ENCODE measurements at places on chromosomes 1 and 21.
A peak's percentile ranks its signal among the peaks of the same experiment; 100 is the strongest.

- DNase-seq: no peak
These were observed 115.7 kb upstream of the ATP1A1 start for GRCh38 chr1:116257341-116257767.

DNA sequence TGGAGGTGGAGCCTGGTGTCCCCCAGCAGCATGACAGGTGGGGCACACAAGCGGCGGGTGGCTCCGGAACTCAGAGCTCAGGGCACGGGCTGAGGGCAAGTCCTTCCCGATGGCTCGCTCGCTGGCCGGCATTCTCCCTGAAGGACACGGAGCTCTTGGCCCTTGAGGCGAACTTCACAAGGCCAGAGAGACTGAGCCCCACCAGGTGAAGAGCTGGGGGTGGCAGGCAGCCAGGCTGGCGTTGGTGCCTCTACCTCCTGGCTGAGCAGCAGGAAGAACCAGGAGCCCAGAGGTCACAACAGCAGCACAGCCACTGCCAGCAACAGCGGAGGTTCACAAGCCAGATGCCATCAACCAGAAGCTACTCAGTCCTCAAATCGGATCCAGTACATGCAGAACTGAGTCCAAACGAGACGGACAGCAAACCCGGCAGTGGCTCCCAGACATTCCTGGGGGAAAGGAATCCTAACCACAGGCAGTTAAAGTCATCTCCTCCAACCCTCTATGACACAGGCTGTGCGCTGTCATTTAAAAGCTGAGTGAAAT is 54.1 kb downstream of the NPHP4 start:
- DNase-seq: no peak

- no peak for DNase-seq
These were observed 16.2 kb downstream of the MIER1 start for GRCh38 chr1:66940981-66941380.

DNA sequence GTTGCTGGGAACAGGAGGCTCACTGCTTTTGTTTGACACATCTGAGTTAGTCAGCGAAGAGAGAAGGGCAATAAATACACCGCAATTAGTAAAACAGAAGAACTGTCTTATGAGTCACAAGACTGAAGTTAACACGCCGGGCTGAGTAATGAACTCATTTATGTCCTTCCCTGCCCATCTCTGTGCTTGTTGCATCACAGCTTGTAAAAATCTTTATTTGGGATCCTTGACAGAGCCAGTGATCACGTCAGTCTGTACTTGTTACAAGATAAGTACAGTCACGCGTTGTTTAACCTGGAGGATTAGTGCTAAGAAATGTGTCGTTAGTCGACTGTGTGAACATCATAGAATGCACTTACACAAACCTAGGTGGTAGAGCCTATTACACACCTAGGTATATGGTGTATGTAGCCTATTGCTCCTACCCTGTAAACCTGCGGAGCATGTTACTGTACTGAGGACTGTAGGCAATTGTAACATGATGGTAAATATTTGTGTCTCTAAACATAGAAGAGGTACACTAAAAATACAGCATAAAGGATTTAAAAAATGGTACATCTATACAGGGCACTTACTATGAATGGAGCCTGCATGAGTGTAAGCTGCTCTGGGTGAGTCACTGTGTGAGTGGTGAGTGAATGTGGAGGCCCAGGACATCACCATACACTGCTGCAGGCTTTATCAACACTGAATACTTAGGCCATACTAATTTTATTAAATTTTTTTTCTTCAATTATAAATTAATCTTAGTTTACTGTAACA is 272.2 kb downstream of the TNR start:
- no peak for DNase-seq

GRCh38 chr1:71232786-71233185 is 152.0 kb upstream of the ZRANB2 start:
- DNase-seq: no peak

DNA sequence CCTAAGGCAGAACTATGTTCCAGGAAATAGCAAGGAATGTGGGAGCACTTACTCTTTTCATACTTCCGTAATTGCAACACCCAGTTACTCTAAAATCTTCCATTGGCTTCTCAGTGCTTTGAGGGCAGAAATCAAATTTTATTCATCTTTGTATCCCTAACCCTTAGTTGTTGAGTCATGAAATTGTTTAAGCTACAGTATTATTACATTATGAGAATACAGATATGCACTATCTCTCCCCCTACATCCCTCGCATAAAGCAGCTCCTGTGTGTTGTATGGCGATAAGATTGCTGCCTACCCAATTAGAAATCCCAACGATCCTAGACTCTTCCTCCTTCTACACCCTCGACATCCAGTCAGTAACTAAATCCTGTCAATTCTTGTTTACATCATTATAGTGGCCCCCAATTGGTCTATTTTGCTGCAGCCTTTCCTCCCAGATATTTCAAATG is 2.6 kb downstream of the AIDA start:
- no peak for DNase-seq

GRCh38 chr1:43531107-43531905 is 623 bp downstream of the PTPRF start:
- DNase-seq: no peak

DNA sequence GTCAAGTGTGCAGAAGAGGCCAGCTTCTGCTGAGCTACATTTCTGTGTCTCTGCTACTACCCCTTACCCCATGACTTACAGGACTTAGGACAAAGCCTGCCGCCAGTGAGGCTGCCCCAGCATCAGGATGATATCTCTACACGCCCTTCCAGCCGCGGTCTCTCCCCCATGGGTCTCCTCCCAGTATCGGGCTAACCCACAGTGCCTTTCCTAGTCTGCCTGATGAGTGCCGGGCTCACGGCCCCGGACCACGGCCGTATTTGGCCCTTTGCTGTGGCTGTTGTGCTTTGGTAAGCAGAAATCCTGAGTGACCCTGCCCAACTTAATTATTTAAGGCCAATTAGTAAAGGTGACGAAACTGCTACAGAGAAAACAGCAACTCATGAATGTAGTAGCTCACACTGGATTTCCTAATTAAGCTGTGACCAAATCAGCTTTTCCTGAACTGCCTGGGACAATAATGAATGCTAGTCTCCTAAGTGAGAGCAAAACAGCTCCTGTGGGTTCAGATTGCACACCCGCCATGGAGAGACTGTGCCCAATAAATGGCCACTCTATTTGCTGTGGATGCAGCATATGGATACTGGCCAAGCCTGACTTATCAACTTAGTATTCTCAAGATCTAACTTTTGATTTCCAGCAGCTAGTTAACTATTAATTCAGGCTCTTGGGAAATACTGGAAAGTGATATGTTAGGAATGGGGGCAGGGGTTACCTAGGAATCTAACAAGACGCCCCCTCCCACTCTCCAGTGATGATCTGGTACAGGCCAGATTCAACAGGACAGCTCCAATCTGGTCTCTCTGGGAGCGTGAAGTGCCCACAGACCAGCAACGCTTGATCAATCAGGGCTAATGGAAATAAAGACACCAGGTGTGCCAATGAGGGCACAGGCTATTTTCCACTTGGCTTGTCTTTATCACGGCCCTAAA is 123.3 kb upstream of the IFFO2 start:
- DNase-seq: no peak

DNA sequence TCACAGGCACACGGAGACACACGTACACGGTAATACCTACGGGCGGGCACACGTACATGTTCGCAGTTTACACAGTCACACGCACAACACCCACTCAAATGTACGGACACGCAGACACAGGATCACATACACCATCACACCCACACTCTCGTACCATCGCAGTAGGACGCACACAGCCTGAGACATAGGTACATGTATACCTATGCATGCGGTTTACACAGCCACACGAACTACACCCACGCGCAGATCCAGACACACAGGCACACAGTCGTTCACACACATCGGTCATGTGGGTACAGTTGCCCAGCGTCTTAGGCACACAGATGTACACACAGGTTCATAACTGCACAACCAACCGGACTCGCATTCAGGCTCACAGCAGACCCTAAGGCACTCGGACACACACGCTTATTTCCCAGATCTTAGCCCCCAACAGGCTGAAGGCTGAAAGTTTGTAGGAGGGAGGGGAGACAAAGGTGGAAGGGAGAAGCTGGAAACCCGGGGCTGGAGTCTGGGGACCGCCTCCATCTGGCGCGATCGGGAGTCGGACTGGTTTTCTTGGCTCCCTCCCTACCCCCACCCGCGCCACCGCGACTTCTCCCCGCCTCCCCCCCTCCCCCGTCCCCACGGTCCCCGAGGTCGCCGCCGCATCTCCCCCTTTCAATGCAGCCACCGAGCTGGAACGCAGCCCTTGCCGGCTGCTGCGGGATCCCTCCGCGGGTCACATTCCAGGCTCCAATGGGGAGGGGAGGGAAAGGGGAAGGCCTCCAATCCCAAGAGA is 51.9 kb upstream of the SYNC start:
- no peak for DNase-seq

DNA sequence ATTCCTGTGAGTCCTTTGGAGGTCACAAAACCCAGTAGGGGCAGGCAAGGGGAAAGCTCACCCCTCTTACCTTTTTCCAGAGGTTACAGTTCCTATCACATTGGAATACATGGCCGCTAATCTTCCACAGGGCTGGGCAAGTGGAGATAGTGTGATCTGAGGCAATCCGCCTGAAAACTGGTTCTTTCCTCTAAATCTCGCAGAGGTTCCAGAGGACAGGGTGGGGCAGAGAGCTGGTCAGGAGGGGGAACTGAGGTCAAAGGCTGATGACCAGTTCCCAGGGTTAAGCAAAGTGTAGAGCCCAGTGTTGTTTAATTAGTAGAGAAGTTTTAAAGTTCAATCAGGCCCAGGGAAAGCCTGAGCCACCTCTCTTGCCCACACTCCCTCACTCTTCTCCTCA is at the start of gene SERPINC1:
SERPINC1 (minus strand) TSS at position 179 of the 400 bp plus-strand sequence; CDS start at position 111, 68 bp downstream.
- no peak for DNase-seq

DNA sequence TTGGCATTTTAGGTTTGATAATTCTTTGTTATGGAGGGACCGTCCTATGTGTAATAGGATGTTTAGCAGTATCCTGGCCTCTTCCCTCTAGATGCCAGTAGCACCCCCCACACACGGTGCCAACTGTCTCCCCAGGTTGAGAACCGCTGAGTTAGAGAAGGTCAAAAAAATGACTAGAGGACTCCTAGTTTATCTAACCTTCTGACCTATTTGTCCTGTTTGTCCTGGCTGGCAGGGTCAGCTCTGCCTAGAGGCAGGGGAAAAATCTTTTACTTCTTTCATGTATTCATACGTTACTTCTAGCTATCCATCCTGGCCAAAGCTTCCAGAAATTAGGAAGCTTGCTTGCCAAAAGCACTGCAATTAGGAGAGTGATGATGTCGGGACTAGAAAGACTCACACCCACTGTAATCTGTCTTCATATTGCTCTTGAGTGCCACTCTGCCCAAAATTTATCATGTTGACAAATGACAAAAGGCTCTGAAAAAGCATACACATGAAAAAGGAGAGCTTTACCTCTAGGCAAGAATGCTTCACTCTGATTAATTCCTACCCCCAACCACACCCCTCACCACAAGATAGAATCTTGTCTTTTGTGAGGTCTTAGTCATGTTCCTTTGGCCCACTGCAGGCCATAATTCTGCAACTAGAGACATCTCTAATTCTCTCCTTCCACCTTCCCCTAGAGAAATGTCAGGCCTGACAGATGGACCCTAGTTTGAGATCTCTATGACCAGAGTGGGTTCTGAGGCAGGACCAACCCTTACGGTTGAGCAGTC is 14.4 kb upstream of the AKR1A1 start:
- DNase-seq: no peak

- DNase-seq: peak; percentile 71
These were observed 10.9 kb downstream of the MORC3 start for GRCh38 chr21:36330904-36331303.

DNA sequence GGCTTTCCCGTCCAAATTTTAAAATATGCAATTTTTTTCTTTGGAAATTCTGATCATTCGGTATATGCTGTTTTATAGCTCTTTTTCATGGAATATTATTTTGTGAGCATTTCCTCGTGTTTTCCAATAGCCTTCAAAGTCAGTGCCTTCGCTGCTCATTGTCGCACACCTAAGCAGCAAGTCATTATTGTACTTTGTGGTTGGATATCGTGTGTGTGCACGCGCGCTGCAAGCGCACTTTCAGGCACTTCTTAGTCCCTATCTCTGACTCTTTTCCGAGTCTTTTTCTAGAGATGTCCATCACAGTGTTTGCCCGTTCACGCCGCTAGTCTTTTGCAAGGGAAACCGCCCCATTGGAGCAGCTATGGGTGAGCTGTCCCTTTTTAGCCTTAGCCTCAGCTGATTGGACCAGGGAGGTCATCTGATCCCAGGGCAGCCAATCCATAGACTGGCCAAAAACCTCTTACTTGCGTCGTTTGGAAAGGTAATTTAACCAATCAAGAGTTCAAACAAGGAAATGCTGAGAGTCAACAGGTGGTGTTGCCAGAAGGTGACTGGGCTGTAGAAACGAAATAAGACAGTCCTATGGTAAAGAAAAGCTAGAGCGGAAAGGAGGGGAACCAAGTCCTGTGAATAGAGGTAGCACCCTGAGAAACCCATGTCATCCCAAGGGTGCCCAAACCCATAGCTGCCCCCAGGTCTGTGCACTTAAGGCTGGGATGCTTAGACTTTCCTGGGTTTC is 710 bp upstream of the HYI start:
- DNase-seq: peak; percentile 87

DNA sequence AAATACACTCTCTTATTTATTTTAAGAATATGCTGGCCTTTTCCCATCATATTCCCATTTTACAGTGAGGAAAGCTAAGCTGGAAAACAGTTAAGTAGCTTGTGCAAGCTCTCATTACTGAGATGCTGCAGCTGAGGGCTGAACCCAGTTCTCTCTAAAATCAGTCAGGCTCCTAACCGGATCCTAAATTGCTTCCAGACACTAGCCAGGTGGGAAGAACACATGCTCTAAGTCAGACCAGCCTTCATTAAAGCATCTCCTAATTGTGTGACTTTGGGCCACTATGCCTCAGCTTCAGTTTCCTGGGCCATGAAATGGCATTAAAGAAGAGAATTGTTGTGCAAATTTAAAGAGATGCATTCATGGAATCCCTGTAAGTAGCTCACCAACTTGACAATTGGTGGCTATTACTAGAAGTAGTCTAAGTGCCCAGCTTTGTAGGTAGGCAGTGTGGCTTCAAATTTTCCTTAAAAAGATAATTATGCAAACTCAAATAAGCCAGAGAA is 228.4 kb downstream of the DAB1 start:
- DNase-seq: no peak

- peak; percentile 82 for DNase-seq
These were observed 69.3 kb downstream of the SLC25A24 start for GRCh38 chr1:108130794-108131193.

- DNase-seq: no peak
These were observed 38.7 kb downstream of the DHCR24 start for GRCh38 chr1:54848134-54848948.

GRCh38 chr1:217184854-217185253 is 446.0 kb downstream of the GPATCH2 start:
- DNase-seq: no peak
